ENCODE measurements at places on chromosomes 16 and 17.
A peak's percentile ranks its signal among the peaks of the same experiment; 100 is the strongest.

DNA sequence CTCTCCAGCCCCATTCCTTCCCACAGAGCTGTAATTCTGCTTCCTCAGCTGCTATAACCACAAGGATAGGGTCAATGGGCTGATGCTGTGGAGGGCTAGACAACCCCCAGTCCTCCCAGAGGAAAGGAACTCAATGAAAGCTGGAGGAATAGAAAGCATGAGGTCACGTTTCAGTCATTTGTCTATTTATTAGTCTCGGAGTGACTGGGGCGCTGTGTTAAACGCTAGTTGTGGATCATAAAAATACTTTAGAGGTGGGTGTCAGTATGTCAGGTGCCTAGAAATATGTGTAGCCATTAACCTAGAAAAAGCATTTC is 787 bp upstream of the CCL3L1 start:
- DNase-seq, result peak; percentile 59

- no peak for DNase-seq
These were observed 8.3 kb upstream of the NLK start for GRCh38 chr17:28033972-28034714.

GRCh38 chr16:57192720-57193486 is 6.8 kb downstream of the RSPRY1 start:
- no peak for DNase-seq

DNA sequence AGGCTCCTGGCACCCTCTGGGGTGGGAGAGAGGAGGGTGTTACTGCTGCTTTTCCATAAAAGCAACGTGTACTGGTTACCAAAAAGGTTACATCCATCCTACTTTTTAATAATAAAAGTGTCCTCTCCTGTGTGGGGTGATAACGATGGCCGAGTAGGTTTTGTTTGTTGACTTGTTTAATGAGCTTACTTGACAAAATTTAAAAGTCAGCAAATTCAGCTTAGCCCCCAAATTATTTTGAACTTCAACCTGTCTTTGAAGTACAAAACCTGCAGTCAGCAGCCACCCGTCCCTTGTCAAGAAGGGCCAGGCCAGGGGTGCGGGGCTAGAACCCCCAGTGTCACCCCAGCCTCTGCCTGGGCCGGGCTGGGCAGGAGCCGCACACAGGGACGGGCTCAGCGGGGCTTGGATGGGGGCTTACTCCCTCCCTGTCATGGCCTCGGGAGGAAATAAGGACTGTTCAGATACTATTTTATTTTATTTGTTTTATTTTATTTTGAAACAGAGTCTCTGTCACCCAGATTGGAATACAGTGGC is 103.9 kb upstream of the CHMP6 start:
- DNase-seq, result no peak

GRCh38 chr17:77716289-77716926 is 242.1 kb upstream of the TNRC6C start:
- DNase-seq, result no peak
